ENCODE measurements at places on chromosomes 2 and 18. TPM values are rescaled to one million over a fixed set of nuclear protein-coding genes. Genes with fewer than 3 reads are reported as not detected.
A peak's percentile ranks its signal among the peaks of the same experiment; 100 is the strongest.

GRCh38 chr18:44464398-44465180 lies 216.1 kb upstream of the SETBP1 start:
- no peaks in the 10 kb centered on the region for H3K4me1 ChIP-seq
- H3K36me3 ChIP-seq = no peaks in the 10 kb centered on the region

Gene IL18R1
- 1.5 TPM for total RNA-seq

DNA sequence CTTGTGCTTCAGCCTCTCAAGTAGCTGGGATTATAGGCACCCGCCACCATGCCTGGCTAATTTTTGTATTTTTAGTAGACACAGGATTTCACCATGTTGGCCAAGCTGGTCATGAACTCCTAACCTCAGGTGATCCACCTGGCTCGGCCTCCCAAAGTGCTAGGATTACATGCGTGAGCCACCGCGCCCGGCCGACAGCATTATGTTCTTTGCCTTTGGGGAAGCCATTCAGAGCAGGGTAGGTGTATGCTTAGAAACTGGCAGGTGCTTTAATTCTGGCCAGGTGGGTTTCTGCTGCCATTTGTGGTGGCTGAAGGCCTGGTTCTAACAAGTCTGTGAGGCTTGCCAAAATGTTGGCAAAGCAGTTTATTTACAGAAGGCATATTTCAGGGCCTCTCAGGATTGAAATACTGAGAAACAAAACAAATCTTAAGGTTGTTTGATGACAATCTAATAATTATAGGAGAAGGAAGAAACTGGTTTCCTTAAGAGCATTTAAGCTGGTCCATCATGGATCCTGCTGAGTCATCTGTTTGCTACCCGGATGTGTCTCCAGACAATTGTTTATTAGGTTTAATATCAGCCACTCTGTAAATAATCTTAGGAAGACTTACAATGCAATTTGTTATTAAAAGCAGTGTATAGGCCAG lies 16.0 kb downstream of the SLC20A1 start:
- no peak overlapping the region for H3K27ac ChIP-seq
- no peak overlapping the region for H3K4me3 ChIP-seq
- H3K36me3 ChIP-seq = peaks cover 78% of the 10 kb centered on the region
- H3K4me1 ChIP-seq = no peaks in the 10 kb centered on the region
- DNase-seq = no peak

DNA sequence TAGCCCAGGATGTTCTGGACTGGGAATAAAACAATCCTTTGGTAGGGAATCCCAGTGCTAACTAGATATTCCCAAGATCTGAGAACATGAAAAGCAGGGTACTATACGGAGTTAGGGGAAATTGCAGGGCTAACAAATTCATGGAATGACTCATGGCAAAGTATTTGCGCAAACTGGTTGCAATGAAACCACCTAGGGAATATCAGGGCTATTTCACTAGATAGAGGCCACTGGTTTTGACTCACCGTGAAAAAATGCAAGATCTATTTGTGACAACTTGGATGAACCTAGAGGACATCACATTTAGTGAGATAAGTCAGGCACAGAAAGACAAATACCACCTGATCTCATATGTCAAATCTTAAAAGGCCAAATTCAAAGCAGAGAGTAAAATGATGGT lies 233.3 kb downstream of the MBD2 start:
- no peak overlapping the region for H3K27ac ChIP-seq
- no peak for DNase-seq
- H3K27me3 ChIP-seq = no peaks in the 10 kb centered on the region
- H3K4me1 ChIP-seq = no peaks in the 10 kb centered on the region

GRCh38 chr2:19349911-19350677 lies 8.3 kb downstream of the OSR1 start:
- peak; percentile 95 for DNase-seq
- H3K4me3 ChIP-seq = peak overlapping the region; percentile 66
- no peak overlapping the region for H3K27ac ChIP-seq

Gene PTPRN
- 0.44 TPM for total RNA-seq

Gene C2orf72
- 3.9 TPM for total RNA-seq

Gene OXER1
- total RNA-seq = 3.5 TPM

Gene KCNG2
- not detected for total RNA-seq
